ENCODE measurements at places on chromosomes 12 and 14. TPM values are rescaled to one million over a fixed set of nuclear protein-coding genes. Genes with fewer than 3 reads are reported as not detected.
A peak's percentile ranks its signal among the peaks of the same experiment; 100 is the strongest.

The TMEM260 gene
- total RNA-seq, result 17.7 TPM

The HOXC13 gene
- total RNA-seq, result 0.32 TPM

The THTPA gene
- total RNA-seq, result 13.7 TPM

- no peak for DNase-seq
Measured at GRCh38 chr14:23675906-23676305, 39.7 kb downstream of the DHRS2 start.

The RARG gene
- total RNA-seq, result 32.7 TPM

DNA sequence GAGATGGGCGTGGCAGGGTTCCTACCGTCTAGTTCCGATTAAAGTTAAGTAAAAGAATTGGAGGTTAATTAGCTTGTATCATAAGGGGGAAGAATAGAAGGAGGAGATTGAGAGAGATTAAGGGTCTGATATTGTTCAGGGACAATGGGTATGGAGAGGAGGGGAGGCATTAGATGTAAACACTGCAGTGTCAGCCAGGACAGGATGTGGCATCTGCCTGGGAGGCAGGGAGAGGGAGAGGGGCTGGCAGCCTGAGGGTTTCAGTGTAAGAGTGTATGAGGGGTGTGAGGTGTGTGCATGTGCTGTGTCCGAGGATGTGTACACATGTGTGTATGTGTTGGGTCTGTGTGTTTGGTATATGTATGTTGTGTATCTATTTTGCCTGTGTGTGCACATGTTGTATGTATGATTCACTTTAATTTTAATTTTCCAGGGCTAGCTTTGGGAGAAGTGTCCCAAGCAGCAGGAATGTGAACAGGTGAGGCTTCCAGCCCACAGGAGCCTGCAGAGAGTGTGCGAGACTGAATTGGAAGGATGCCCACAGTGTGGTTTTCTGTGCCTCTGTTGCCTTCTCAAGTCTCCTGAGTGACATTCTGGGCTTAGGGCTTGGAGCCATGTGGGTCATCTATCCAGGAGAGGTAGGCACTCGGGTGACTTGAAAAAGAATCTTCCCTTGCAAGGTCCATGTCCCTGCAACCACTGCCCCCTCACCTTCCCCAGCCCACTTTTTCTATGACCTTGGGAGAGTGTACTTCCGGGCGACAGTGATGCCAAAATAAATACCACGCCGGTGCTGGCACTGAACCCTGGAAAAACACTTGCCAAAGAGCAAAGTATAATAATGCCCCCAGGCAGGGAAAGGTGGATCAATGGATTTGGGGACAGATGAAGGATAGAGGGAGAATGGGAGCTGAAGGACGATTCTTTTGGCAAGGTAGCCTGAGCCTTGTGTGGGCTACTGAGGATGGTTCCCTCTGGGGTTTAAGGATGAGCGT is 36.8 kb upstream of the DCD start:
- DNase-seq, result no peak

DNA sequence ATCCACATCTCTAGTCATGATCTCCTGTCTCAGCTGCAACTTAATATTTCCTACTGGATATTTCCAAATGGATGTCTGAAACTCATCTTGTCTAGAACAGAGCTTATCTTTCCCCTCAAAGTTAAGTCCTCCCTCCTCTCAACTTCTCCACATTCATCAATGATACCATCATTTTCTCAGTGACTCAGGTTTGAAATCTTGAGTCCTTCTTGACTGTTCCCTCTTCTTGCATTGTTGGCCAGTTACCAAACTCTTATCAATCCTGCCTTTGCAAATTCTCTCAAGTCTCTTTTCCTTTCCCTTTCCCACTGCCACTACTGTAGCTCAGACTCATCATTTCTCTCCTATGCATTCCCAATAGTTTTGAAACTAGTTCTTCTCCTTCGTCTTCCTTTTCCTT is 14.3 kb upstream of the CHURC1 start:
- DNase-seq, result no peak

- no peak for DNase-seq
Measured at GRCh38 chr14:61211476-61212255, 69.5 kb downstream of the TMEM30B start.

The RHEBL1 gene
- 0.55 TPM for total RNA-seq

DNA sequence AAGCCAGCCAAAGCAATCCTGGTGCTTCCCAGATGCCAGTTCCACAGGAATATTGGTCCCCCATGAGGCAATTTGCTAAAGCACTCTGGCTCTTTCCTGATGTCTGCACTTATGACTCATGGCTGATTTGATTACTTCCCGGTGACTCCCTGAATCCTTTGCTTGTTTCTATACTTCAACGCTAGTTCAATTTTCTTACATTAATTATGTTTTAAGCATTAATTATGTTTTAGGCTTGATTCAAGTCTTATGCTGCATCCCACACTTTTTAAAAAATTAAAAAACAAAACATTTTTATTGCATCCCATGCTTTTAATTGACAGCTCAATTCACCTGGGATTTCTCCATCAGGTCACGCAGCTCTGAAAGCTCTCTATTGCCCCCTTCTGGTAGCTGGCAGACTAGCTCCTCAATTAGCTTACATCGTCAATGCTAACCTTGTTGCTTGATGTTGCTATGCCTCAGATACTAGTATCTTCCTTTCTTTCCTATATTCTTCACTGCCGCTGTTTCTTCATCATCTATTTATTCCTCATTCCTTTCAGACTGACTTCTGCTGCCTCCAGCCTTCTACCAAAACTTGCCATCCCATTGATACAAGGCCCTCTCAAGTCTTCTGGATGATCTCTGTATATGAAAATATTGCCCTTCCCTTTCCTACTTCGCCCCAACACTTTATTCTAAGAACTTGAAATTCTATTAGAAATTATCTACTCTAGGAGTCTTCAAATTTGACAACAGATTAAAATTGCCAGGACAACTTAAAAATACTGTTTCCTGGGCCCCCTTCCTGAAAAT is 32.0 kb downstream of the TSHR start:
- DNase-seq, result peak; percentile 57

- no peak for DNase-seq
Measured at GRCh38 chr14:98237939-98238338, 1034.1 kb downstream of the BCL11B start.

- DNase-seq, result no peak
Measured at GRCh38 chr14:68653108-68653507, 139.8 kb downstream of the ZFP36L1 start.

DNA sequence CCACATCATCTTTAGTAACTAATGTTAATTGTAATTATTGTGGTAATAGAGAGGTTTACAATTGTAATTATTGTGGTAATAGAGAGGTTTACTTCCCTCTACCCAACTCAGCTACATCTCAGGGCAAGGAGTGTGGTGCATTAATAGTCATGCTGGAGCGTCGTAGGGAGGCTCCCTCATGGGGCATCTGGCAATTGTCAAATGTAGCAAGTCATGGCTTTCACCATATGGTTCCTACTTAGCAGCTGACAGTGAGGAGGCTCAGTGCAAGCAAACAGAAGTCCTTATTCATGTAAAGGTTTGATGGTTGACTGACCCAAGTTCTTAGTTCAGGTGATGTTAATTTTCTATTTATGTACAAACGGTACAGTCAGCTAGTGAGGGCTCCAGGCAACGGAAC is 1012.0 kb downstream of the FLRT2 start:
- DNase-seq, result no peak

The C1QL4 gene
- not detected for total RNA-seq

The FITM1 gene
- 0.75 TPM for total RNA-seq

The TMEM229B gene
- total RNA-seq, result 4.8 TPM

GRCh38 chr12:113244047-113244460 is 22.8 kb downstream of the TPCN1 start:
- DNase-seq, result peak; percentile 79

GRCh38 chr12:66398931-66399910 is 96.9 kb downstream of the HELB start:
- DNase-seq, result no peak

The ZNF891 gene
- total RNA-seq, result 3.5 TPM

DNA sequence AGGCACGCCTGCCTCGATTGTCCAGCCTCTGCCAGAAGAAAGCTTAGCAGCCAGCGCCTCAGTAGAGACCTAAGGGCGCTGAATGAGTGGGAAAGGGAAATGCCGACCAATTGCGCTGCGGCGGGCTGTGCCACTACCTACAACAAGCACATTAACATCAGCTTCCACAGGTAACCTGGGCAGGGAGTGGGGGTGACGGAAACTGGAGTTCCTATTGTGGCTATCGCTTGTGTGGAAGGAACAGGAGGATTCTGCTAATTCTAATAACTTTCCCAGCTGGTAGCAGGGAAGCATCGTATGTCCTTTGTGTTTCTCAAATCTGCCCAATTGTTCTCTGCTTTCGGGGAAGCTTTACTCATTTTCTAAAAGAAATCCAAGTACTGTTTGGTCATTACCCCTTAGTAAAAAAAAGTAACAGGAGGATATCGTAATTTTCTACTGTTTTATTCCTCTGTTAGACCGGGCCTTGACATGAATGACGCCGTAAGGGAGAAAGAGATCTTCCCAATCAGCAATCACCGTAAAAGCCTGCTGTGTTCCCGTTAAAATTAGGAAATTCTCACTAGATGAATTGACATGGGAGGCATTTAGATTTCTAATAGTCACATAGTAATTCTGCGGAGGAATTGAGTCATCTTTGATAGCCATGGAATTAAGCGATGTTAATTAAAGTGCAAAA is 449 bp downstream of the THAP2 start:
- no peak for DNase-seq

DNA sequence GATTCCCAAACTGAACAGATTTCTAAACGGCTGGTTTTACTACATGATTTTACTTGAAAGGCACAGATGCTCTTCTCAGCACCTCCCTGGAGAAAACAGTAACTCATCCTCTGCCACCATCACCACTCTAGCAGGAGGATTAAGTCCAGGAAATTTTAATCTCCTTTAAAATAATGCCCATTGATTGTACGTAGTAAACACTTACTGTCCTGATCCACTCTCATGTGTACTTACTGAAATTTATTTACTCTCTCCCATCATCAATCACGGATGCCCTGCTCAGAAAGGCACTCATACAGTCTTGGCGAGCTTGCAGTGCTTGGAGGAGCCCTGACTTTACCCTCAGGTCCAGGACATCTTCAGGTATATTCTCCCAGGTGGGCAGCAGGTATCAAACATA is 239.8 kb upstream of the EGLN3 start:
- DNase-seq, result no peak

DNA sequence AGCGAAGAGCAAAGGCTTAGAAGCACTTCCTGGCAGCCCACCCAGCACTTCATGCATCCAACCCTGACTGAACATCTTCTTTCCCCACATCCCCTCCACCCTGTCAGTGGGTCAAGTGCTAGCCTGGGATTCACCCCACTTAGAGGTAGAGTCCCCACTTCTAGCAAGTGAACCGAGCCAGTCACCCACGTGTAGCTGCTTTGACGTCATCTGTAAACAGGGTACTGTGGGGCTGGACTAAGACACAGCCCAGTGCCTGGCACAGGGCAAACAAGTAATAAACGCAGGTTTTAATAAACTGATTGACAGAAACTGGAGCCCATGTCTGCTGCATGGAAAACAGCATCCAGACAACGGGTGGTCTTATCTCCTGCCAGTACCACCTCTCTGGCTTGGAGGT is 61.7 kb downstream of the ITPK1 start:
- no peak for DNase-seq

The REP15 gene
- total RNA-seq, result 6.6 TPM

DNA sequence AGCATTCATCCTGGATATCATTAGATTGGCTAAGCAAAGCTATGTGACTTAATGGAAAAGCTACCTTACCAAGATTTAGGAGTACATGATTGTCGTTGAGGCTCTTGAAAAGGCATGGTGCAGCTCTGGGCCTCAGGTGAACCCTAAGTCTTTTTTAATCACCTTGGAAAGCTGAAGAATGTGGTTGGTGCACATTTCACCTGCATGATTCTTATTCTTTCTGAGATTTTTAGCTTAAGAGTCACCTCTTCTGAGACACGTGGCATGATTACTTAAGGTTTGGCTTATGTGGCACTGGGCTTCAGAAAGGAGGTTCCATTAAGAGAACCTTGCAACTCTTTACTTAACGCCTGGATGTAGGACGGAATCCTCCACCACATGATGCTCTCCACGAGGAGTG is 498.5 kb downstream of the TMEM117 start:
- DNase-seq, result no peak

- DNase-seq, result no peak
Measured at GRCh38 chr12:119989361-119989730, 310 bp downstream of the BICDL1 start.

DNA sequence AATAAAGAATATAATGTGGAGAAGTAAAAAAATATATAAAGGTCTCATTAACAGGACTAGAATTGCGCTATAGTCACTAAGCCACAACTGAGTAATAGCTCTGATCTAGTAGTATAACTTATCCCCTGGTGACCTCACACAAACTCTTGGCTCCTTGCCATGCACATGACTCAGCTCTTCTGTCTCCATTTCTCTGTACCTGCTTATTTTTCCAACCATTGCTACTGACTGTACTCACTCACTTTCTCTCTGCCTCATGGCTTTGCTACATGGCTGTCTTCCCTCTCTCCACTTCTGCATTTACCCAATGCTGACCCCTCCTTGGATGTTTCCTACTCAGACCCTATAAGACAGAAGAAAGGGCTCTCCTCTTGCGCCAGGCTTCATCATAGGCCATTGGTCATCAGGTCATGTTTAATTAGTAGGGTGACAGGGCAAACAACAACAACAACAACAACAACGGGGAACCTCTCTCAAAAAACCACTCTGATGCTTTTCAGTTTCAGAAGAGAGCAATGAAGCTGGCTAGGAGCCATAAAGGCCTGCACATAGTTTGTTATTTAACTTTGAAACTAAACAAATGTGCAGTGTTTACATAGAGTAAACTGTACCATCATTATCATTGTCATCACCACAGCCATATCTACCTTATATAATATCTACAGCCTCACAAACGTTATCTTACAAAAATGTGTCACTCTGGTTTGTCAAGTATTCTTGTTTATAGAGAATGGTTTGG is 25.6 kb upstream of the KRAS start:
- DNase-seq, result no peak

The PRKAB1 gene
- 27.0 TPM for total RNA-seq

The TSPAN19 gene
- total RNA-seq, result not detected

- no peak for DNase-seq
Measured at GRCh38 chr12:42099433-42099832, 45.2 kb downstream of the GXYLT1 start.

DNA sequence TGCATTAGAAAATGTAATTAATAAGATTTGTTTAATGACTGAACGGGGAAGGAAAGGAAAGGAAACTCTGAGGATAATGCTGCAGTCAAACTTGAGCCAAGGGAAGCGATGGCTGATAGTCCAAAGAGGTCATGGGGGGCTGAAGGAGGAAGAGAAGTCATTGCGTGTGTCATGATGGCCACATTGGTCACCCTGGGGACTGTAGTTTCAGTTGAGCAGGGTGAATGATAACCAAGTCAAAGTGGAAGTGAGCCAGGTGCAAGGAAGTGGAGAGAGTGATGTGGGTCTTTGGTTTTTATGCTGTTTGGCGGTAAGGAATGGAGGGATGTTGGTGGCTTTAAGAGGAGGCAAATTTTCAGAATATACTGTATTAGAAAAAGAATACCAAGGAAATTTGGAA is 21.6 kb downstream of the C12orf75 start:
- DNase-seq, result no peak

The PRR4 gene
- 2.6 TPM for total RNA-seq

The MMP17 gene
- 1.9 TPM for total RNA-seq

DNA sequence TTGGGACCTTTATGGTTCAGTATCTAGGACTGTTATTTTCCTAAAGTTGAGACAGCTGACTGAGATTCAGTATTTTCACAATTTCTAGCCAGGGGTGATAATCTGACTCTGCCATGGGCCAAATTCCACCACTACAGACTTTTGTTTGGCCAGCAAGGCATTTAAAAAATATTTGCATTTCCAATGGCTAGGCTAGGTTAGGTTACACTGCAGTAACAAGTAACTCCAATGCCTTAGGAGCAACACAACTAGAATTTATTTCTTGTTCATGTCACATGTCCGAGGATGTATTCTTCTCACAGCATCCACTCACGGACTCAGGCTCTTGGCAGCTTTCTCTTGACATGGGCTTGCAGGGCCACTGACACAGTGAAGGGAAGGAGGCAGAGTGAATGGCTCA is 83.0 kb downstream of the CPSF2 start:
- DNase-seq, result no peak

Data from aorta (tissue), 5 donors.